ENCODE measurements at places on chromosomes 5 and 9.

DNA sequence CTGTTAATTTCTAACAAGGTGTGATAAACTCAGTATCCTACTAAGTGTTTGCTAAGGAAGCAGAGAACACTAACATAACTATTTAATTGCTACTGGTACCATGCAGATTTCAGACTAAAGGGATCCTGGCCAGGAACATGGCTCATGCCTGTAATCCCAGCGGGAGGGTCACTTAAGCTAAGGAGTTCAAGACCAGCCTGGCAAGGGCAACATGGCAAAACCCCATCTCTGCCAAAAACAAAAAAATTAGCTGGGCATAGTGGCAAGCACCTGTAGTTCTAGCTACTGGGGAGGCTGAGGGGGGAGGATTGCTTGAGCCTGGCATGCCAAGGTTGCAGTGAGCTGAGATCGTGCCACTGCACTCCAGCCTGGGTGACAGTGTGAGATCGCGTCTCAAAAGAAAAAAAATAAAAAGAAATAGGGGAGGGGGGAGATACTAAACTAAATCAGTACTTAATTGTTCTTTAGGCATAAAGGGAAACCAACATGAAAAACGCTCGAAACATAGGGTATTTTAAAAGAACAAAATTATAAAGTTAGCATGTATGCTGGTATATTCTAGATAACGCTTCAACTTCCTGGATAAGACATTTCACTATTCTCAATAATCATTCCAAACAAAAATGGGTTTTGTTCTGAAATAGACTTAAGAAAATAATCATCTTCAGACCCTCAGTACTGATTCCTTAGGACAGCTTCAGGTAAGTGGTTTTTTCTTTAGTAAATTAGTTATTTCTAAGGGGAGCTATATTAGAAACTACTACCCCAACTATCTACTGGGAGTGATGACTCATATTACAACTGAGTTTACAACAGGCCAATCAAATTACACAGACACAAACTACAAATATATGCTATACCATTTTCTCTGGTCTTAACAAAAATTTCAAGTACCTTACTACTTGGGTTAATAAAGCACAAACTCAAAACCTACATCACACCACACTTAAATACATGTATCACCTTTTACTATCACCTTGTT lies 3.5 kb downstream of the PANK3 start:
- DNase-seq, result no peak

DNA sequence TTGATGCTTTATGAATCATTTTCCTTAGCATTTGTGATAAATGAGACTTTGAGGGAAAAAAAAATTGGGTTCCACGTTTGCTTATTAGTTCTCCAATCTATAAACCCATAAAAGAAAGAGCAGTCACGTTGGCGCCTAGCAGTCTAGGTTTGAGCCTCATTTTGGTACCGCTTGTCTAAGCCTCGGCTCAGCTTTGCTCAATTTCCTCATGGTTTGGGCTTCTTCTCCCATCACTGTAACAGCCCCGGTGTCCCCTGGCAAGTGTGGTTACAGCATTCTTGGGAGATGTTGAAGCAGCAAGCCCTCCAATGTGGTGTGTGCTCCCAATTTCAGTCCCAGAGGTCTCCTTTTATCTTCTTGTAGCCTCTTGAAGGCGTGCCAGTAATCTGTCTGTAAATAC lies 578.4 kb downstream of the CDK5RAP2 start:
- no peak for DNase-seq

DNA sequence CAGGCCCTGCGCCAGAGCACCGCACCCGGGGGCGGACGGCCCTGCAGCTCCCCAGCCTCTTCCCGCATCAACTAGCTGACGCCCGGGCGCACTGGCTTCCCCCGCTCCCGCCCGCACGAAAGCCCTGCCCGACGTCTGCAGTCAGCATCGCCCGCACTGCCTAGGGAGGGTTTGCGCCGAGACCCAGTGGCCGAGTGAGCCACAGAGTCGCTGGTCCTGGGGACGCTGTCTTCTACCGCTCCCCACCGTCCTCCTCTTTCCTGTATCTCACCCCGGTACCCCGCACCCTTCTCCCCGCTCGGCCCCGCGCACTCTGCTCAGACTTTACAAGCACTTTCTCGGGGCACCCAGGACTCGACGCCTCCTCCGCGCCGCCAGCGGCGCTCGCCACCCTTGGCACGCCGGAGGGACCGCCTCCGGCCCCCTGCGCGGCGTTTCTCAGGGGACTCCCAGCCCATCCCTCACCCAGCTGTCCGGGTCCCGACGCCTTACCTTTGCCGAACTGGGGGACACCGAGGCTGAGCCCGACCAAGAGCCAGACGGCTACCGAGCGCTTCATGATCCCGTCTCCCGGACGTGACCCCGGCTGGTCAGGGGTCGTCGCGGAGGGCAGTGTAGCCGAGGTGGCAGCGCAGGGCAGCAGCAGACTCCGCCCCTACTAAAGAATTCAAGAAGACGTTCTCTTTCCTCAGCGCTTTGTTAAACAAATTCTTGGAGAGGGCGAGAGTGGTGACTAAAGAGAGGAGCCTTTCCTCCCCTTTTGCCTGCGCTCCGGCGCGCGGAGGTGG lies 670 bp downstream of the EDIL3 start:
- no peak for DNase-seq

DNA sequence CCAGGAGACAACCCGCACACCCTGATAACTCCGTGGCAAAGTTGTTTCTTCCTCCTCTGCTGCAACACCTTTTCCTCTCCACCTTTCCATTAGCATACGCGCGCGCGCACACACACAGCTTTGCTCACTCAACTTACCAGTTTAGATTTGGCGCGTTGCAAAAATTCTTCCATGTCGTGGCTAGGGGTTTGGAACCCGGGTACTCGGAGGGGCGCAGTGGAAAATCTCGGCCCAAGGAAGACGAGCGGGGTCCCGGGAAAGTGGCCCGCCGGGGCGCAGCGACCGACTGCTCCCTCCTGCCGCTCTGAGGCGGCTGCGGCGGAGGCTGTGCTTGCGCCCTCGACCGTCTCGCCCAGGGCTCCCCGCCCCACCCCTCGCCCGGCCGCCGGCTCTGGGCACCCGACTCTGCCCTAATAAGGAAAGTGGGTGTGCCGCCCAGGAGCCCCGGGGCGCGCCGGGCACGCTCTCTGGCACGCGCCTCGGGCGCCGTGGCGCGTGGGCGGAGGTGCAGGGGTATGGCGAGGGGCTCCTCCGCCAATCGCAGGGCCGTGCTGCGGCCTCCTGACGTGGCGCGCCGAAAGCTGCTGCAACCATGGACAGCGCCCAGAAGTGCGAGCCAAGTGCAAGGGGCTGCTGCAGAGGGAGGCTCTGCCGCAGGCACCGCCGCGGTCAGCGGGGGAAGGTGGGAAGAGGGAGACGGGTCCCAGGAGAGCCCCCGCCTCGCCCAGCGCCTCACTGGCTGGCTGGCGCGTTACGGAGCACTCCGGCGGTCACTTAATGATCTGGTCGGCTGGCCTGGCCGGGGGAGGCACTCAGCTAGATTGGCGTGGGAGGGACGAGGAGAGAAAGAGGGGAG lies at the start of gene PRUNE2:
PRUNE2 (minus strand) TSS at position 324 of the 856 bp plus-strand sequence; CDS start at position 173, 151 bp downstream.
- no peak for DNase-seq

- DNase-seq, result no peak
These were observed 2.6 kb downstream of the SLC31A1 start for GRCh38 chr9:113223963-113224362.

GRCh38 chr5:78624011-78624541 lies 24.5 kb downstream of the LHFPL2 start:
- DNase-seq, result no peak

GRCh38 chr5:135714126-135714894 lies 120.2 kb upstream of the SLC25A48 start:
- DNase-seq, result no peak

DNA sequence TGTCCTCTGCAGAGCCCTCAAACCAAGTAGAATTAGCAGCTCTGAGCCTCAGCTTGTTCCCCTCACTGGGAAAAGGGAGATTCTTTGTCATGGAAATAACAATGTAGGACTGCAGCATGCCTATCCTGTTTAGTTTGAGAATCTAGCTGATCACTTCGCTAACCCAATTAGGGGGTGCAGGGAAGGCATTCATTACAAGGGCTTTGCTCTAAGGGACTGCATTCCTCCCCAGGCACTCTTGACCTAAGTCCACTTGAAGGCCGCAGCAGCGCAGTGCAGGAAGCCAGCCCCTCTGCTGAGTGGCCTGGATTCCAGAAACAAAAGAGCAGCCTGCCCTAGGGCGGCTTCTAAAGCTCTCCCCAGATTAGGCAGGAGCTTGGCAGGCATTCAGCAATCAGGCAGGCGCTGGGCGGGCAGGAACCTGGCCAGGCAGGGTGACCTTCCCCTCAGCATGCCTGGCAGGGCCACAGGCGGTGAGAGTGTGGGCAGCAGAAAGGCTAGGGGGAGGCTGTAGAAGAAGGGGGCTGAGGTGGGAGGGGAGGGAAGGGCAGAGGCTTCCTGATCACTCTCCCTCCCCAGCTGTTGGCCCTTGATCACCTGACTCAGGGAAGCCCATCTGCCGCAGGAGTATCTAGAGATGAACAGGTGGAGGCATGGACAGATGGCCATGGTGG lies 24.8 kb downstream of the CCNJL start:
- DNase-seq, result no peak

GRCh38 chr5:93010616-93011015 lies 570.4 kb downstream of the NR2F1-AS1 start:
- DNase-seq, result no peak

- no peak for DNase-seq
These were observed 25.5 kb downstream of the ACTL7B start for GRCh38 chr9:108830272-108830671.

DNA sequence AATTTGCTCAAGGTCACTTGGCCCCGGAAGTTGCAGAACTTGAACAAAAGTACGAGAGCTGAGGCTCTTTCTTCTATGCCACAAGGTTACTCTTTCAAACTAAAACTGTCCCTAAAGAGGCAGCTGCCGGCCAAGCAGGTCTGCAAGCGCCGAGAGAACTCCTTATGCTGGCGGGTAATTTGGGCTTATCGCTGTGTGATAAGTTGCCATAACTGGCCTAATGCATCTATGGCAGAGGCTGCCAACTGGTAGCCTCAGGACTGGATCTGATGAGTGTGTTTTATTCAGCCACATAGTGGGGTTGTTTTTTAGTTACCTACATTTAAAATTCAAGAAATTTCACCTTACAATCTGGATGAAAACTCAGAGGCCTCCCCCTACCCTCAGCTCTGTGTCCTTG lies 68.1 kb upstream of the SPOCK1 start:
- no peak for DNase-seq

DNA sequence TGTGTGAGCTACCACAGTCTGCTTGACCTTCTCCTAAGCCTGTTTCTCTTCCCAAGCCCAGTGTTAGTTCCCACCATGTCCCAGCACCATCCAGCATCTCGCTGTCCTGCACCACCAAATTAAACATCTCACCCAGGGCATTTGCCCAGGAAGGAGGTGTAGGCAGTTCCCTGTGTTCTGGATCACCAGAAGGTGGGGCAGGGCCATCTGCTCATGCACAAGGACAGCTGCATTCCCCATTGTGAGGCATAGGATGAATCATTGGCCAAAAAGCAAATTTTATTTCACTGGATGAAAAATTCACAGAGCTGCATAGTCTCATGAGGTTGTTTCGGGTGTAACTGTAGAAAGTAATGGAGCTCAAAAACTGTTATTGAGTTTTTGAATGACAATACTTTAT lies 89.5 kb upstream of the GRIA1 start:
- DNase-seq, result no peak

DNA sequence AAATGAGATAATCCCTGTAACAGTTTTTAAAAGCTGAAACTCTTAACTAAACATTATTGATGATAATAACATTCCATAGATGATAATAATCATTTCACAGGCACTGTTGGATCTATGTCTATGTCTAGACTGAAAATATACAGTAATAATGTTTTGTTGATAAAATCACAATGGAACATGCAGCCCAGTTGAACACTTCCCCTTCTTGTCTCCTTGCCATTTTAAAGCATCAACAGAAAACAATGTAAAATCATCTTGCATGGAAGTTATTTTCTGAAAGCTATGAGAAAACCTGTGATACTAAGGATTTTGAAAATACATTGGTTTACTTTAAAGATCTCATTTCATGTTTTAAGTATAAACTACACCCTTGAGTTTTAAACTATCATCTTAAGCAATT lies 1.9 kb downstream of the GAPT start:
- DNase-seq, result no peak

- DNase-seq, result no peak
These were observed 53.7 kb downstream of the CEP120 start for GRCh38 chr5:123369371-123369968.

- no peak for DNase-seq
These were observed 22.4 kb downstream of the DDX31 start for GRCh38 chr9:132647355-132647754.

DNA sequence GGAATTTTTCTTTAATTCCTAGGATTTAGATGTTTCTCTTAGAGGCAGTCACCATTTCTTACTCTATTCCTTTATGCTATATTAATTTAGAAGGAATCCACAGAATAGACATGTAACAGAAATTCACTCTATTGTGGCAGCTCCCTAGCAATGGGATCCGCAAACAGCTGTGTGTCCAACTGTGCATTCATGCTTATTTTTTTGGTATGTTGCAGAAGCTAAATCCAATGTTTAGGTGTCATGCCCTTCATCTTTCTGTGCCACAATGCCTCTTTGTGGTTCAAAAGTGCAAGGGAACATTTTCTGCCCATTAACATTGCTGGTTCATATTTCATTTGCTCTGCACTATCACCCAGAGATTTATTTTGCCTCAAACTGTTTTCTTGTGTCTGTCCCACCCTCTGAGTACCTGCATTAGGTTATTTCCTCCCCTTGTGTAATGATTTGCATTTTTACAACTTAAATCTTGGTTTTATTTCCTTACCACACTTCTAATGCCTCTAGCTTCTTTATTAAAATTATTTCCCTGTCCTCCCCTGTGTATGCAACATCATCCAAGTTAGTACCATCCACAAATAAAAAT lies 816.5 kb downstream of the EFNA5 start:
- no peak for DNase-seq

DNA sequence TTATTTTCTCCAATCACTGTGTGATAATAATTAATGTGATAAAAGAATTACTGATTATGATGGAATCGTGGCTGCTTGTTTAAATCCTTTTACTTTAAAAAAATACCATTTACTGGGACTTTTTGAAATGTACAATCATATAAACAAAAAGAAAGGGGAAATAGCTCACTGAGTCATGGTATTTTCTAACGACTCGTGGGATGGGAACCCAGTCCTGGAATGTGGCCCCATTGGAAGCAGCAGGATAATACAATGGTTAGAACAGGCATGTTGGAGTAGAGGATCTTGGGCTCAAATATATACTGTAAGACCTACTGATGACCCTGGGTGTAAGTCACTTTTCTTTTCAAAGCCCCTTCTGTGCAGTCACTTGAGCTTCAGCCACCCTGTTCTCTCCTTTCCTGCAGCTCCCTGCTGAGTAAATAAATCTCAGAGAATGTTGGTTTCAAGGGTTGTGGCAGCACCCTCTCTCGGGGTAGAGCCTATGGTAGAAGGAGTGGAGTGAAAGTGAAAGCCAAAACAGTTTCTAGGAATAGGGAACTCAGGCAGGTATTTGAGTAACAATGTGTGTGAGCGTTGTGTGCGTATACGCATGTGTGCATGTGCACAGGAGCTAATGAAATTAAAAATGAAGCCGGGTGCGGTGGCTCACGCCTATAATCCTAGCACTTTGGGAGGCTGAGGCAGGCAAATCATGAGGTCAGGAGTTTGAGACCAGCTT lies 40.8 kb upstream of the LARP1 start:
- DNase-seq, result no peak
